ENCODE measurements at places on chromosomes 1 and 21.

DNA sequence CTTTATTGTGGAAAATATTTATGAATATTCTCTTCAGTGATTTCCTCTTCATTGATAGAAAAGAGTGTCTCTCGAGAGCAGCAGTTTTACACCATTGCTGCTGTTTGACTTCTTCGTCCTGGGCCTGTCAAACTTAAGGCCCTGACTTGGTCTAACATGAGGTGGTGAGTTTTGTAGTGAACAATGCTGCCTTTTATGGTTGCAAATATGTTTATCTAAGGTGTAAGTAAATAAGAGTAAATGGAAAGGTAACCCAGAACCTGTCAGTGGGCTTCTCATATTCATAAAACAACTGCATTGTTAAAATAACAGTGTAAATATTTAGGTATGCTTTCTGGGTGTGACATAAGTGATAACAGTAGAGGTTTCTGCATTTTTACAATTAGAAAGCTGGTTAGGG lies 62.8 kb upstream of the SCCPDH start:
- no peak for DNase-seq

GRCh38 chr1:116544588-116545358 lies 26.1 kb downstream of the CD58 start:
- no peak for DNase-seq

DNA sequence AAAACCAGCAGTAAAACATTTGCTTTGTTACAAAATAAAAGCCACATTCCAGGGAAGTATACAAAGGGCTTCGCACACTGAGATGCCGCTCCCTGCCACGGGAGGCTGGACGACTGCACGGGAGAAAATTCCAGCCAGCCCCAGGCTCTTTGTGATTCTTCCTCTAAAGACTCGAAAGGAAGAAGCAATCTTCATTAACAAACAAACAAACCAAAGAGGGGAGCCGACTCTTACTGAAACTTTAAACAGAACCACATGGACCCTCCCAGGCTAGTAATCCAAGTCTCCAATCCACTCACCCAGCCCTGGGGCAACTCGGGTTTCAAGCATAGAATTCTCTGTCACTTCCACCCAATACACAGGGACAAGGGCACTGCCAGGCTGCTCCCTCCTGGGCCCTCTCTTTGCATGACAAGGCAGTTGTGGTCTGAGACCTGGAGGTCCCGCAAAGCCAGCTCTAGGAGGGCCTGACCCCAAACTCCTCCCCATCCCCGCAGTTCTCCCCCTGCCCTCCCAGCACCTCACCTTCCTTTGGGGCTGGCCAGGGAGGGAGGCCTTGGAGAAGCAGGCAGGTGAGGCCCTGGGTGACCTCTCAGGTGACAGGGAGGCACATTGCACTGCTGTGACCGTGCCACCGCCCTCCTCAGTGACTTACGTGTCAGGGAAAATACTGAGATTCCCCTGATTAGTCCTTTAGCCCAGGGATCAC lies 26.6 kb upstream of the COL18A1 start:
- peak; percentile 83 for DNase-seq

GRCh38 chr1:22052115-22053016 lies at the start of gene CDC42:
CDC42 (plus strand) TSS chr1:22052709; CDS start chr1:22078479, 25,770 bp downstream.
- DNase-seq, result peak; percentile 97

GRCh38 chr1:32413507-32414185 lies 19.4 kb upstream of the BSDC1 start:
- peak; percentile 76 for DNase-seq

GRCh38 chr1:81186261-81186660 lies 614.5 kb upstream of the ADGRL2 start:
- peak; percentile 24 for DNase-seq

DNA sequence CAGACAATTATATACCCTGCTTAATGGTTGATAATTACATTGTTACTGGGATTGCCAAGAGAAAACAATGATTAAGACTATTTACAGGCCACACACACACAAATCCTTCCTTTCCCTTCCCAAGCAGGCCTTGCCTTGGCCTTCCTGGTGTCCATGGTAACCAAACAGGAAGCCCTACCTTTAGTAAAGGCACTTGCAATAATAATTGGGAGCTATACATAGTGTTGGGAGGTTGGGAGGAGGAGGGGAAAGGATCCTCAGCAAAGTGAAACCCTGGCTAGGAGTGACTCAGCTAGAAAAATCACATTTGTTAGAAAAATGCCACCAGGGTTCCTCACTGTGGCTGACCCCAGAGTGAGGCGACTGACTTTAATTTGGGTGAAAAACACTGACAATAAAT lies 122.3 kb upstream of the ADAR start:
- DNase-seq, result no peak

DNA sequence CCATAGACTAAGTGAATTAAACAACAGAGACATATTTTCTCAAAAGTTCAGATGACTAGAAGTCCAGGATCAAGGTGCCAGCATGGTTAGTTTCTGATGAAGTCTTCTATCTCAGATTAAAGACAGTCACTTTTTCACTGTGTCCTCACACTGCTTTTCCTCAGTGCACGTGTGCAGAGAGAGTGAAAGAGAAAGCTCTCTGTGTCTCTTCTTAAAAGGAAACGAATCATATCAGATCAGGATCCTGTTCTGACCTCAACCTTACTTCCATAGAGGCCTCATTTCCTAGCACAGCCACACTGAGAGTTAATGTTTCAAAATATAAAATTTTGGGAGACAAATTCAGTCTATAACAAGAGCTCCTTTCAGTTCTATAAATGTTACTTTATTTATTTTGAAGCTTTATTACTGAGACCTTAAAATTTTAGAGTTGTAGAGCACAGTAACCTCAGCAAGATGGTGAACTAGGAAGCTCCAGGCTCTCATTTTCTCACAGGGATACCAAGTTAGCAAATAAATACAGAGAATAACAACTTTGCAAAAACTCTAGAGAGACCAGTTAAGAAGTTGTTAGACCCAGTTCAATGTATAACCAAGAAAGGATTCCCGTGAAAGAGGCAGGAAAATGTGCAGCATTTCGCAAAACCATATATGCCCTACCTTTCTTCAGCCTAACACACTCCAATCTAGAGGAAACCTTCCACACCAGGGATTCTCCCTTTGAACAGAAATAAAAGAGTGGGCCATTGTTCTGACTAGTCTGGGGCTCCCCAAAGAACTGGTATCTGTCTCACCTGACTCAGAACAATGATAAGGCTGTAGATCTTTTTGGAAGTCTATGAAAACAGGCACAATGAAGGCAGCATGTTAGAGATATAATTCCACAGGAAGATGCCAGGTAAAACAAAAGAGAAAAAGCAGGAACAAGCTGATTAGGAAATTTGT lies 372.2 kb downstream of the MRPL39 start:
- DNase-seq, result no peak

DNA sequence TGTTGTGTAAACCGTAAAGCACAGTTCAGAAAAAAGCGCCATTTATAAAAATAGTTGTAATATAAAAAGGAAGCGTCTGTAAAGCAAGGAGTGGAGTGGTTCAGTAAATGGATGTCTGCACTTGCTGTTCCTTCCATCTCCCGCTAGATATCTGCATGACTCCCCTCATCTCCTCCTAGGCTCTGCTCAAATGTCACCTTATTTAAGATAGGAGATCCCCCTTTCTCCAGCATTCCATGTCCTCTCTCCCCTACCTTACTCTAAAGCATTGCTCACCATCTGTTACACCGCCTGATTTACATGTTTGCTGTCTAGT lies 745 bp downstream of the MUL1 start:
- no peak for DNase-seq

DNA sequence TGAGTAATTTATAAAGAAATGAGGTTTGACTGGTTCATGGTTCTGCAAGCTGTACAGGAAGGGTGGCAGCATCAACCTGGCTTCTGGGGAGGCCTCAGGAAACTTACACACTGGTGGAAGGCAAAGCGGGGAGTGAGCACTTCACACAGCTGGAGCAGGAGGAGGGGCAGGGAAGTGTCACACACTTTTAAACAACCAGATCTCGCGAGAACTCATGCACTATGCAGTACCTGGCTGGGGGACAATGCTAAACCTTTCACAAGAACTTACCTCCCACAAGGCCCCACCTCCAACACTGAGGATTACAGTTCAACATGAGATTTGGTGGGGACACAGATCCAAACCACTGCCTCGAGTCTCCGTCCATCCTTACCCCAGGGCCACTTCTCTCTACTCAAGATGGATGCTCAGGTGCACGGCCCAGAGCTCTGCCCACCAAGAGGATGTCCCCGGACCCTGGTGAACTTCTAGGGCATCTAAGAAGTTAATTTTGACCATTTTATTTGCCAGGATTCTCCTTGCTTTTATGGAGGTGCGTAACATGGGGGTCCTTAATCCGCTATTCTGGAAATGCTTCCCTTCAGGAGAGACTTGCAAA lies 22.7 kb upstream of the ACTRT2 start:
- no peak for DNase-seq

DNA sequence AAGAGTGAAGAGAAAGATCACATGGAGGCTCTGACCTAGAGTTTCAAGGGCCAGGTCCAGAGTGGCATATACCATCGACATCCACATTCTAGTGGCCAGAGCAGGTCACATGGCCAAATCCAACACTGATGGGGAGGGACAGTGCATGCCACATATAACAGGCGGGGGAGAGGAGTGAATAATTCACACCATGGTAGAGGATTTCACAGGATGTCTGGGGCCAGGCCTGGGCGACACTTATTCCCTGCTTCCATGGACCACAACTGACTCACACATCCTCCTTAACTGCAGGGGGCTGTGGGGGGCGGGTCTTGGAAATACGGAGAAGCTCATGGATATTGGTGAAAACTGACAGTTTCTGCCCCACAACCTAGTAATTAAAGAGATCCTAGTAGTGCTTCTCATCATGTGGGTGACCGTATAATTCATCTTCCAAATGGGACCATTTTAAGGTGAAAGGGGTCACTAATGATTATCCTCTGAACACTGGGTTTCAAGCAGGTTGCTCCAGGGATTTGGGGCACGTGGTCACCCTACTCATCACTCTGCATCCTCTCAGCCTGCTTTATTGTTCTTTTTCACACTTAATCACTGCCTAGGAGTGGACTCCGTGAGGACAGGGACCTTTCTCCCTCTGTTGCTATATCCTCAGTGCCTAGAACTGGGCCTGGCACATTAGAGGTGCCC lies 44.0 kb downstream of the IGSF21 start:
- DNase-seq, result no peak

DNA sequence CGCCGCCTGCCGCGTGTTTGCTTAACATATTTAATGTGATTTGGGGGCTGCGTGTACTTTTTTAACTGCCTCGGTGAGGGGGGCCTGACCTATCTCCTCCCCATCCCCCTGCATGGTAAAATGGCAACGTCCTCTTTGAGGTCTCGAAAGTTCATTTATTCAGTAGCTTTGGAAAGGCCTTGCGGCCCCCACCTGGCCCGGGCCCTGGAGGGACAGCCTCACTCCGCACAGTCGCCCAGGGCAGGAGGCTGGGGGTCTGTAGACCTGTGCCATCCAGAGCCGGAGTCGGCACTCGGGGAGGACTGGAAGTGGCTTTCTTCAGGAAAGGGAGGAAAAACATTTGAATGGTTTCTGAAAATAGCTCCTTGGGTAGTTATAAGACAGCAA lies 38.0 kb upstream of the ACTRT2 start:
- no peak for DNase-seq

DNA sequence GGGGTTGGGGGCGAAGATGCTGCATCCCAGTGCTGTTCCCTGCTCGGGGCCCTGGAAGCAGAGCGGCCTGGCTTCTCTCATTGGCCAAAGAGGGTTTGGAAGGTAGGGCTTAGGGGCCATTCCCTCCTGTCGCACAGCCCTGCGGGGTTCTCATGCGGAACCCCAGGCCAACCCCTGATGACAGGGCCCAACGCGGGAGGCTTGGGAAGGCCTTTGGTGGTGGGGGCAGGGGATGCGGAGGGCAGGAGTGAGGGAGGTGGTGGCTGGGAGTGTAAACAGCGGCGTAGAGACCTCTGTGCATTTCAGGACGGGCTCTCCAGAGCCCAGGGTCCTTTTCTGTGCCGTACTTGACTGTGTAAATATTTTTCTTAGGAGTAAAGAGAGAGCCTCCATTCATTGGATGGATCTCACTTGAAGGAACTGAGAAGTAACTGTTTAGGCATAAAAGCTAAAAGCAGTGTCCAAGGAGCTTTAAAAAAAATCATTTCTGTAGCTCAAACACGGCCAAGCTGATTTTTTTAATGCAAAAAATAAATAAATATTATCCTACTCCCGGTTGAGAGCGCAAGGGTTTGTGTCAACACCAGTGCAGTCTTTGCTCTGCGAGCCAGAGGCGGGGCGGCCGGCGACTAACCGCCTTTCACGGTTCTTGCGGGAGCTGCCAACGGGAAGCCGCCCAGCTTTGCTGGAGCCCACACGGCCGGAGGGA lies 169.1 kb downstream of the PRDM16 start:
- no peak for DNase-seq

DNA sequence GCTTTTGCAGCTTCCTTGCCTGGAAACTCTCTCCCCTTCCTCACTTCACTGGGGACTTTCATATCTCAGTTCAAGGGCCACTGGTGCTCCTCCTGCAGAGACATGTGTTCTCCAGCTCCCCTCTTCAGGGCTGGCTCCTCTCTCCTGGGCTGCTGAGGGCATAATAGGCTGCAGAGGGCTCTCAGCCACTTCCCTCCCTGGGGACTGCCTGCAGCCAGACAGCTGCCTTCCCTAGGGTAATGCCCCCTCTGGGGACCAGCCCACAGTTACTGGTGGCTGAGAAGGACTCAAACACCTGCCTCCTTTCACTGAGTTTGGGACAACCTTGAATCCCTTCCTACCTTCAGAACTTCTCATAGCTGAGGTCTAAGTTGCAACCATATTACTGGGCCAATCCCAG lies 104.8 kb upstream of the POU3F1 start:
- DNase-seq, result no peak

DNA sequence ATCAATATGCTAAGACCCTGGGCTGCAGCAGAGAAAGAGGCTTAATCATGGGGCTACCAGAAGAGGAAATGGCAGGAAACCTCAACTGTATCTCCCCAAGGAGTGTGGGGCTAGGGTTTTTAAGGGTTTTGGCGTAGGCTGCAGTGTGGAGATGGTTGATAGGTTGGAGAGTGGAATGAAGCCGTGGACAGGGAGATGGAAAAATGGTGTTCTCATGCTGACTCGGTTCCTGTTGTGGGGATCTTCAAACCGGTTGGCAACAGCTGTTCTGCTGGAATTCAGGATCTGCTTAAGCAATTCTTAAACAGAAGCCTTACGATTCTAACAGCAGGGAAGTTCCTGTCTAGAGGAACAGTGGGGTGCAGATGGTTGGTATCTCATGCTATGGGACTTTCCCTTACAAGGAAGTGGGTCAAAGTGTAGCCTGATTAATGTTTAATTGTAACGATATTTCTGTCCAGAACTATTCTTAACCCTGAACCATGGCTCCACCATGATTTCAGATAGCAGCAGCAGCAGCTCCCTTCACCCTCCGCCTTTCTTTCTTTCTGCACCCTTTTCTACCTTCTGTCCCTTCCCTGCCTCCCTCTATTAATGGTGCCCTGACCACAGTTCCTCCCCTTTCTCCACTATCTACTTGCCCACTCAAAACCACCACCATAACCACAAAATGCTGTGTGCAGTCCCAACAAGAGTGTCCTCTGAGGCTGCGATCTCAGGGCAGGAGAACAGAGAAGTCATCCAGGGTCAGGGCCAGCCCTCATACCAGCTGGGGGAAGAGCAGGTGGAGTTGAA lies 30.8 kb downstream of the RSPH1 start:
- DNase-seq, result no peak

- DNase-seq, result no peak
Measured at GRCh38 chr1:187588917-187589316, 760.2 kb downstream of the PLA2G4A start.
